ENCODE measurements at places on chromosomes 2 and 18. TPM values are rescaled to one million over a fixed set of nuclear protein-coding genes. Genes with fewer than 3 reads are reported as not detected.

CHRND gene
- polyA plus RNA-seq: 0.12 TPM

- no peak for DNase-seq
These were observed 49.0 kb downstream of the CAPN13 start for GRCh38 chr2:30758191-30758651.

DNA sequence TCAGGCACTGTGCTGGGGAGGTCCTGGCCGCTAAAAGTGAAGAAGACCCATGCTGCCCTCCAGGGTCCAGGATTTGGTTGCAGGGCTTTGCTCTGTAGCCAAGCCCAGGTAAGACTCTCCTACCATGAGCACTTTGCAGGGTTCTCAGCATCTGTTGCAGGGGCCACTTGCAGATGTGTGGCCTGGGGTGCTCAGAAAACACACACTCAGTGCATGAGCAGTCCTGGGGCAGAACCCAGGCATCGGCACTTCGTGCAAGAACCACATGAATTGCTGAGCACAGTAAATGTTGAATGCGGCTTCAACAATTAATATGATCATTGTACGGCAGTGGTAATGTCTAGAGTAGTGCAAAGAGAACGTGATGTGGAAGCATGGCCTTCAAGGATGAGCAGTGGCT lies 98.5 kb upstream of the SMIM21 start:
- DNase-seq: no peak

GRCh38 chr18:6729247-6730091 lies at the start of gene ARHGAP28:
Gene ARHGAP28 (plus strand): TSS chr18:6729716. CDS start chr18:6729822, 106 bp downstream.
- peak; percentile 97 for DNase-seq

DNA sequence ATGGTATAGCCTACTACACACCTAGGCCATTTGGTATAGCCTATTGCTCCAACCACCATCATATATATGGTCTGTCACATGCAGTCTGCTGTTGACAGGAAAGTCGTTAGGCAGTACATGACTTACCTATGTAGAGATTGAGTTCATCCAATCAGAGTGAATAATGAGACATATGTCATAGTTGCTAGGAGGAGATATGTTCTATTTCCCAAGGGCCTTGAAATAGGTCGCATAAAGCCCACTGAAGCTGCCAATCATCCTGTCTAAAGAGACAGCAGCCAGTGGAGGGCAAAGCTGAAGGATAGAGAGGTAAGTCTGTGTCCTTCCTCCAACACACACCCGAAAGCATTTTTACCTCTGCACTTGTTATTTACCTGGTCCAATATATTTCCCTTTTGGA lies 263.4 kb downstream of the PTPRM start:
- no peak for DNase-seq

DNA sequence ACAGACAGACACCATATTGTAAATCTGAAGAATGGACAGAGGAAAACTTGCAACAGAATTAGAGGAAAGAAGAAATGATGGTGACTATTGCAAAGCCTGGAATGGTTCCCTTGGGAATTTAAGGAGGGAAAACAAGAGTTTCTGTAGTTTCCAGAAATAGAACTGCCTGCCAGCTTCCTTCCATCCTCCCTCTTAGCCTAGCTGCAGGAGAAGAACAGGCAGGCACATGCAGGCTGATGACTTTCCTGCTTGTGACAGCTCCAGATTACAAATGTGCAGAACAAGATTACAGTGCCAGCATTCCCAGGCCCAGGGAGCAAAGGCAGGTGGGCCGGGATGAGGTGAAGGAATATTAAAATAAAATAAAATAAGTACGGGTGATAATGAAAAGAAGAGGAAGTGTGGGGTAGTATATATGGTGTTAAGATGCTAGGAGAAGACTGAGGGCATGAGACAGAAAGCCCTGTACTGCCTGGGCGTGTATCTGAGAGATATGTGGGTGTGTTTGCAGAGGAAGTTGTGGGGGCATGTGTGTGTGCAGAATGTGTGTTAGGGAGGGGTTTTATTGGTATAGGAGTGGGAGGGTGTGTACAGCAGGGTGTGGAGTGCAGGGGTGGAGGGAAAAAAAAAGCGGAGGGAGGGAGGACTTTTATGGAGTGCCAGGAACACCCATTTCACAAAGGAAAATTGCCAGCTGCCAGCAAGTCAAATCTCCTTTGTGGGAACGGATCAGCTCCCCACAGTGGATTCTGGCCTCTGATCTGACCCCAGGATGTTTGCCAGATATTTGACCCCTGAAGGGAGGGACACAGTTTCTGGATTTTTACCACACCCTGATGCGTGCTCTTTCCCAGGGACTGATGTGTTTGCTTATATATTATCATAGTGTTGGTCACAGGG lies 43.9 kb upstream of the NEMP2 start:
- DNase-seq: peak; percentile 50

DNA sequence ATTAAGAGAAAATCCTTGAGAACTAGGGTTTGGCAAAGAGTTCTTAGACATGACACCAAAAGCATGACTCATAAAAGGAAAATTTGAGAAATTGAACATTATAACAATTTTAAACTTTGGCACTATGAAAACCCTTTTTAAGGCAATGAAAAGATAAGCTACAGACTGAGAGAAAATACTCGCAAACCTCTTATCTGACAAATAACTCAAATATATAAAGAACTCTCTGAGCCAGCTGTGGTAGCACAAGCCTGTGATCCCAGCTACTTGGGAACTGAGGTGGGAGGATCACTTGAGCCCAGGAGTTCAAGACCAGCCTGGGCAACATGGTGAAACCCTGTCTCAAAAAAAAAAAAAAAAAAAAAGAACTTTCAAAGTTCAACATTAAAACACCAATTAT lies 70.5 kb downstream of the FAM168B start:
- no peak for DNase-seq

GRCh38 chr18:54100920-54101470 lies 123.5 kb downstream of the MBD2 start:
- DNase-seq: no peak

MDH1B gene
- polyA plus RNA-seq: 7.6 TPM

- DNase-seq: no peak
These were observed 235.2 kb downstream of the GCA start for GRCh38 chr2:162579169-162579568.

TMEM37 gene
- 28.4 TPM for polyA plus RNA-seq

HOXD11 gene
- polyA plus RNA-seq: not detected

PDCD1 gene
- polyA plus RNA-seq: 0.28 TPM

NPAS2 gene
- polyA plus RNA-seq: 29.3 TPM

DNA sequence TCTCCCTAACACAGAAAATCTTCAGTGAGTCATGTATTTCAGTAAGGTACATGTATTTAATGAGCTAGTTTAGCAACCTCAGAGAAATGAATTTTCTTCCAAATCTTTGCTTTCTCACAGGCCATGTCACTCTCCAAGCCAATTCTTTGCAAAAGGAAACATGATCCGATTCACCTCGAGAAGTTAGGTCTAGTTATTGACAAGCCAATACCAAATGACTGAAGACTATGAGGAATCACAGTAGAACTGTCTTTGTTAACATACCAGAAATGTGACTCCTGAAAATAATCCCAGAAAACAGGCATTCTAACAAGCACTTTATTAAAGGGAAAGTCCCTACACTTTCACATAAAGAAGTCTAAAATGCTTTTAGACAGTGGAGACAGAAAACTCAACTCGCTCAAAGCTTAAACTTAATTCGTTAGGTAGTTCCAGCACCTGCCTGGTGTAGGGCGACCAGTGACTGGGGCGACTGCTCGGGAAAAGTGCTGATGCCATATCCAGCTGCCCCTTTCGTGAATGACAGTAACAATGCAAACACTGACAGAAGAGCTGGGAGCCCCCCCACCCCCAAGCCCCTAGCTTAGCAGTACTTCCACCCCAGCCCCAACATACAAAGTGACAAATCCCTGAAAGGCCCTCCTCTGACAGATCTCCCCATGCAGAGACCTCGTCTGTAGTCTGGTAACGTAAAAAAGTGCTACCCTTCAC lies 1.8 kb downstream of the MEMO1 start:
- no peak for DNase-seq

DNA sequence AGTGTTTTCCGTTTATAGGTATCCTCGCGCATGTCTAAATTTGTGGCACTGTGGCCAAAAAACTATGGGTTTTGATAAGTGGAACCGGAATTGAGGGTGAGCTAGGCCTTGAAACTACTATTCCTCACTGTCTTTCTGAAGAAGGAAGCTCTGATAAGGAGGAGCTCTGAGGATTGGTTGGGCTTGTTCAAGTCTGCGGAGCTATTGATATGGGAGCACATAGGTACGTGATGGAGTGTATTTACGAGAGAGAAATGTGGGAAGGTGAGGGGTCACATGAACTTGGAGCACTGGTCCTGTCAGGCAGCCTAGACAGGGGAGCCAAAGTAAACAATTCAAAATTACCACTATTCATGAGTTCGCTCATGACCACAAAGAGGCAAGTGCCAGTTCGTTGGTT lies 131.4 kb downstream of the BABAM2 start:
- no peak for DNase-seq

DNA sequence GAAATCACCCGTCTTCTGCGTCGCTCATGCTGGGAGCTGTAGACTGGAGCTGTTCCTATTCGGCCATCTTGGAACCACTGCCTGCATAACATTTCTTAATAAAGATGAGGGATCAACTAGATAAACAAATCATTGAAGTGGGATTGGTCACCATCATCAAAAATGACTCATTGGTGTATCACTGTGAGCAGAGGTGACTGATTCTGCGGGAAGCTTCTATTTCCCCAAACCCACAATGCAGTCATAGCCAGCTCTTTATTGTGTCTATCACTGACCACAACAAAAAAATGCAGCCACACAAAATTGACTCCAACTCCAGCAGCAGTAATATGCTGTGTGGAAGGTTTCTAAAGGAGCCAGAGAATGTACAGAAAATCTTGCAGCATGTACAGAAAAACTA lies 630.7 kb upstream of the HS6ST1 start:
- no peak for DNase-seq

DNA sequence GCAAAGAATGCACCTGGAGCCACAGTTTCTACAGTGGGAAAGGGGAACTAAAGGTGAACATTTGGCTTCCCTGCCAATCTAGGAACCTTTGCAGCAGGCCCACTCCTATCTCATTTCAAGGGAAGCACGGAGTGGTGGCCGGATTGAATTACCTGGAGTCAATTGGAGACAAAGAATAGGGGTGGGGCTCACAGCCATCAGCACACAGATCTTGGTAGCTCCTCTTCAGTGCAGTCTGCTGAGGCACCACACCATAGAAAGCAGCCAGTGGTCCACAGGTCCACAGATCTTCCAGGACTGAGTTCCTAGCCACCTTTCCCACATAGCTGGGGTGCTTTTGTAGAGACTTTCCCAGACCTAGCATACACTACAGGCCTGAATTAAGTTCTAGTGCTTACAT lies 43.5 kb upstream of the NXPH2 start:
- no peak for DNase-seq

DNA sequence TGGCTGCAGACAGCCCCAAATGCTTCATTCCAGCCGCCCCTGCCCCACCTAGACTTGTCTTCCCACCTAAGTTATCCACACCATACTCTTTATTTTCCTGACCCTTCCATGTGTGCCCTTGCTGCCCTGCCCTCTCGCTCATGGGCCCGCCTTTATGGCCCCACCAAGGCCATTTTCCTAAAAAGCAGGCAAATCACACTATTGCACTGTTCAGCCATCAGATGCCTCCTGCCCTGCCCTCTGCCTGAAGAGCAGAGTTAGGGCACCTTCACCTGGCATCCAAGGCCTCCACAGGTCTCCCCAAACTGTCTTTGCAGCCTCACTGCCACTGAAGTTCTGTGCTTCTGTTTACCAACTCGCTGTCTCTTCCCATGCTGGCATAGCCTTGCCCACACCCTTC lies 496.7 kb downstream of the EIPR1 start:
- no peak for DNase-seq

DNA sequence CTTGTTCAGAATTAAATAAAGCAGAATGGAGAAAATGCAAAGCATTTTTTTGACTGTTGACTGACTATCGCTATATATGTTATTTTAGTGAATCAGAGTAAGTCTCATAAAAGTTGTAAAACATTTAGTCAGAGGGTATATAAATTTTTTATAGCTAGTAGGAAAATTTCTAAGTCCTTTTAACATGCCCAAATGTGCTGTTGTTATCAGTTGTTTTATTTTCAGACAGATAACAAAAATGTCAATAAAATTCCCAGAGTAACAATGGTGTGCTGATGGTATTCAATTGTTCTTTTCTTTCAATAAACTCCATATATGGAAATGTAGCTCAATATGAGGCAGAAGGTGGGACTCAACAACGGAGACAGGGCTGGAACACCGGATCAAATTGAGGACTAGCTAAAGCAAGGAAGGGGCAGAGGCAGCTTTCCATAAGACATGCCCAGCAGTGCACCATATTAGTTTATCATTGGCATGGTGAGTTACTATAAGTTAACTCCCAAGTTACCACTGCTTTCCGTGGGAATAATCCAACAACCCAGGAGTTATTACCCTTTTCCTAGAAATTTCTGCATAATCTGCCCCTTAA lies 26.6 kb downstream of the GULP1 start:
- no peak for DNase-seq

GRCh38 chr2:190792956-190793888 lies 87.4 kb upstream of the GLS start:
- DNase-seq: no peak

- no peak for DNase-seq
These were observed 82.9 kb downstream of the GRB14 start for GRCh38 chr2:164538240-164538866.

CRACDL gene
- 4.1 TPM for polyA plus RNA-seq

- DNase-seq: no peak
These were observed 185.1 kb upstream of the CCDC68 start for GRCh38 chr18:55144193-55144930.

DNA sequence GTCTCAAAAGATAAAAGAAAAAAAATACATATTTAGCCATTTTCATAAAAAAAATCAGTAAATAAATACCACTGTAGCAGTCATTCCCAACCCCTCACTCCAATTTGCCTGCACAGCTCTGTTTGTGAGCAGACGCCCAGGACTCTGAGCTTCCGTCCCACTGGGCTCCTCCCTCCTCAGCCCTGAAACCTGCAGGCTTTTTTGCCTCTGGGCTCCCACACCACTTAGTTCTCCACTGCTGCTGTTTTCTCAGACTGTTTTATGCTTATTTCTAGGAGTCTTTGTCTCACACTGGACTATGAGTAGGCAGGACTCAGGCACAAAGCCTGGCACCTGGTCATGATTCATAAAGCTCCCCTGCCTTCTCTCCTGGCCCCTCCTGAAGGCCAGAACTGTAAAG lies 6.1 kb upstream of the CXCR1 start:
- DNase-seq: no peak

DNA sequence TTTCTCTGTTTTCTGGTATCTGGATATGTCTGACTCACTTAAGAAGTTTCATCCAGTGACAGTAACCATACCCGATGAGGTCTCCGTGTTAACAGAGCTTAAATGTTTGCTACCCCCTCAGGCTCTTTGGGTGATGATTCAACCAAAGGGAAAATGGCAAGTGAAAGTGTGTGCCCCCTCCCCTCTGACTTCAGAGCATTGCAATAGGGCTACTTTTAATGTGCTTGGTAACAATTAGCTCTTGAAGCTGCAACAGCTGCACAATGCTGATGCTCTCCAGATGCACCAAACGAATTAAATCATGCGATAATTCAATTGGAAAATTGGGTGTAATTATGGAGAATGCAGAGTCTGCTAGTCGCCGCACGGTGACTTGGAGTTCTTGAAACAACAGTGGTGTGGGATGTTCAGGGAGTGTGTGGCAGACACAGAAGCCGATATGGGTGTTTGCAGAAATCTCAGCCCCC lies 270.7 kb downstream of the ALK start:
- DNase-seq: no peak

GRCh38 chr18:76365561-76365960 lies 129.5 kb downstream of the ZNF516 start:
- no peak for DNase-seq

GRCh38 chr2:95185197-95185596 lies 19.6 kb downstream of the ZNF2 start:
- DNase-seq: no peak

Measured in right lung (tissue), 10 donors.